ENCODE measurements at places on chromosomes 7 and 10. TPM values are rescaled to one million over a fixed set of nuclear protein-coding genes. Genes with fewer than 3 reads are reported as not detected.

The TMEM236 gene
- 0.31 TPM for total RNA-seq

The BHLHA15 gene
- not detected for total RNA-seq

The FOXI2 gene
- not detected for total RNA-seq

The OR2A12 gene
- not detected for total RNA-seq

The PILRA gene
- 0.51 TPM for total RNA-seq

The PPP1R3A gene
- total RNA-seq: 6.9 TPM

The GIMAP5 gene
- total RNA-seq: not detected

DNA sequence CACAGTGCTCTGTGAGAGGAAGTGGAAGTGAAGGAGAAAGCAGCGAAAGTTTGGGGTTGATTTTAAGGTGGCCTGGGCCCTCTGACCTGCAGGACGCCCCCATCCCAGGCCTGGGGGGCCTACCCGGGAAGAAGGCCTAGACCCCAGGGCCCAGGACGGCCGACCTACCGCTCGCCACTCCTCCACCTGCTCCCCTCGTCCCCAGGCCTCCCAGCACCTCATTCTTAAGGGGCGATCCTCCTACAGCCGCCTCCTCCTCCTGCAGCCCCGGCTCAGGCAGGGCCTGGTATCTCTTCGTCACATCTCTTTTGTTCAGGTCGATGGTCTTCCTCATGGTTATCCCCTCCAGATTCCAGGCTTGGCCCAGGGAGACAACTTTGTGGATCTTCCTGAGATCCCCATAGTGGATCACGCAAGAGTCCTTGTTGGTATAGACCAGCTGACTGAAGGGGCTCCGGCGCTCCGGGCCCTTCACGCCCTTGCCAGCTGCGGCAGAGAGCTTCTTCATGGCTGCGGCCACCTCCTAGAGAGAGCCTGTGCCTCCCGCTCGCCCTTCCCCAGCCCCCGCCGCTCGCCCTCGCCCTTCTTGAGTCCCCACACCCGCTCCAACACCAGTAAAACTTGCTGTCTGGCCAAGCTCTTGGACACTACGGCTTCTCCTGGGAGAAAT, 117.5 kb downstream of the OR13A1 start:
- no peak for DNase-seq

- DNase-seq: no peak
Measured at GRCh38 chr7:76512941-76513816, 2.8 kb downstream of the UPK3B start.

- peak; percentile 32 for DNase-seq
Measured at GRCh38 chr10:124200011-124200410, 106.6 kb upstream of the CHST15 start.

DNA sequence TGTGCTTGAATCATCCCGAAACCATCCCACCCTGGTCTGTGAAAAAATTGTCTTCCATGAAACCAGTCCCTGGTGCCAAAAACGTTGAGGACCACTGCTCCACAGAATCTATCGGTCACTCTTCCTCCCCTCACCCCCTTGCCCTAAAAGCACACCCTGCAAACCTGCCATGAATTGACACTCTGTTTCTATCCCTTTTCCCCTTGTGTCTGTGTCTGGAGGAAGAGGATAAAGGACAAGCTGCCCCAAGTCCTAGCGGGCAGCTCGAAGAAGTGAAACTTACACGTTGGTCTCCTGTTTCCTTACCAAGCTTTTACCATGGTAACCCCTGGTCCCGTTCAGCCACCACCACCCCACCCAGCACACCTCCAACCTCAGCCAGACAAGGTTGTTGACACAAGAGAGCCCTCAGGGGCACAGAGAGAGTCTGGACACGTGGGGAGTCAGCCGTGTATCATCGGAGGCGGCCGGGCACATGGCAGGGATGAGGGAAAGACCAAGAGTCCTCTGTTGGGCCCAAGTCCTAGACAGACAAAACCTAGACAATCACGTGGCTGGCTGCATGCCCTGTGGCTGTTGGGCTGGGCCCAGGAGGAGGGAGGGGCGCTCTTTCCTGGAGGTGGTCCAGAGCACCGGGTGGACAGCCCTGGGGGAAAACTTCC, 784 bp upstream of the SERPINE1 start:
- peak; percentile 75 for DNase-seq

GRCh38 chr7:159103382-159104187, 41.1 kb downstream of the VIPR2 start:
- DNase-seq: no peak

DNA sequence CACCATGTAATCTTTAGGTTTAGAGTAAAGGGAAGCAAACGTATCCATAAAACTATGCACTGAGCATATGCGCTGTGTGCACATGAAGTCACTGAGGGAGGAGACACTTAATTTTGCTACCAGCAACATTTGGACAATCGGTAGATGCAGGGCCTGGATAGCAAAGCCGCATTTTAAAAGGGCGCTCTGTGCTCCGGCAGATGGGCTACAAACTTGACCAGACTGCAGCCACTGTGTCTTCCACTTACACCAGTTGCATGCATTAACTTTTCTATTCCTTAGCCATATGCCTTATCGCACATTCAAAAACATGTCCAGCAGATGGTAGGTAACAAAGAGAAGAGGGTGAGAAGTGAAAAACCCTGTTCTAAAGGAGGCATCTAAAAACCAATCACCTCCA, 18.3 kb downstream of the FAM171A1 start:
- no peak for DNase-seq

GRCh38 chr7:41699516-41699915, 3.4 kb downstream of the INHBA start:
- DNase-seq: peak; percentile 67

GRCh38 chr10:7408291-7409044, 2.4 kb downstream of the SFMBT2 start:
- no peak for DNase-seq

- no peak for DNase-seq
Measured at GRCh38 chr10:27247441-27247840, 6.8 kb upstream of the ACBD5 start.

DNA sequence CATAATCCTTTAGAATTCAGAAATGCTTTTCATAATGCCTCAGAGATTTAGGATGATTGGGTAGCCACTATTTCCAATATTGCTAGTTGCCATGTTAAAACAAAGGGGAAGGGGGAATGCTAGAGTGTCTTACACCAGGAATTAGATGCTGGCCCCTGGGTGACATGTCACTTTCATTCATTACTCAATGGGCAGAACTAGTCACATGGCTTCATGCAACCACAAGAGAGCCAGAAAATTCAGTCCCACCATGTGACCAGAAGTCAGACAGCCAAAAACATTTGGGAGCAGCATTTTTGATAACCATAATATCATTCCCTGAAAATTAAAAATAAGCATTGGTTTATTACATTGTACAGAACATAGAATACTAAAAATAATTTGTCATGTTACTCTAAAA, 81.2 kb downstream of the CREB5 start:
- no peak for DNase-seq

DNA sequence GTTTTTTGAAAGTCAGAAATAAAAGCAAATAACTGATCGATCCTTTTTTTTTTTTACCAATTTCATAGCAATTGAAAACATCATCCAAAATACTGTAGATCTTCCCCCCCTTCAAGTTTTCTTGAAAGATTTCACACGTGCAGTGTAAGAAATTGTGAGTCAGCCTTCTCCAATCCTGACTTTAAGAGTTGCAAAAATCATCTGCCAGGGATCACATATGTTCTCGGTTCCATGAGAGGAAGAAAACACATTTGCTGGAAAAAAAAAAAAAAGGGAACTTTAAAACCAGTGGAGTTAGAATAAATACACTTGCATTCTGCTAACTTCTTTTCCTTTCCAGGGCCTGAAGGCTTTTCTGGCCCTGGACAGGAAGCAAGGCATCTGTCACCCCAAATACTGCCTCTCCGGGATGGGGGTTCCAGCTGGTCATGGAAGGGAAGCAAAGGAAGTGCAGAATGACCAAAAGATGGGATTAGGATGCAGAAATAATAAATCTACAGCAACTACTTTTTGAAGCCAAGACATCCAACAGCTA, 198.4 kb upstream of the KIAA1217 start:
- DNase-seq: no peak

DNA sequence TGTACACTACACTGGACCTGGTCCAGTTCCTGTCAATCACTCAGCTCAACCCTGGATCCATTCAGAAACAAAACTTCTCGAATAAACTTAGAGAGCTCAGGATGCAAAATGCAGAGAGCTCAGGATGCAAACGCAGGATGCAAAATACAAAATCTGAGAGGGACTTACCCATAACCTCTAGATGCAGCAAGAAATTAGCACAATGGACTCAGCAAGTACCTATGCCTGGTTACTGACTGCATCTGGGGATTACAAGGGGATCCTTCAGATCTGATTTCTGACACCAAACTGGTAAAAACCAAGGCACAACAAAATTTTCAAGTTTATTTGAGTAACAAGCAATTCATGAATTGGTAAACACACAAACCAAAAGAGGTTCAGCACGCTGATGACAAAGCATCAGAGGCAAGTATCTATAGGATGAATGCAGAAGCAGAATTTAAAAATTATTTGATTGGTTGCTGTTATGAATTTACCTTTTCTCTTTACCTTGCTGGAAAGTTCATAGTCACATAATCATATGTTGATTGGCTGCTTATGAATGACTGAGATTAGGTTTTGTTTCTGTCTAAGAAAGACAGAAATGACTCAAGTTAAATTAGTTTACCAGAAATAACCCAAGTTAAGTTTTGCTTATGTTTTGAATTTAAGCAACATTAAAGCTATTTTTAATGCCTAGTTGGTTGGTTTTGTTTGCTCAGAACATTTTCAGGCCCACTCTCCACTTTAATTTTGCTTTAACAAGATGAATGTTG, 11.4 kb downstream of the GIMAP6 start:
- DNase-seq: no peak

DNA sequence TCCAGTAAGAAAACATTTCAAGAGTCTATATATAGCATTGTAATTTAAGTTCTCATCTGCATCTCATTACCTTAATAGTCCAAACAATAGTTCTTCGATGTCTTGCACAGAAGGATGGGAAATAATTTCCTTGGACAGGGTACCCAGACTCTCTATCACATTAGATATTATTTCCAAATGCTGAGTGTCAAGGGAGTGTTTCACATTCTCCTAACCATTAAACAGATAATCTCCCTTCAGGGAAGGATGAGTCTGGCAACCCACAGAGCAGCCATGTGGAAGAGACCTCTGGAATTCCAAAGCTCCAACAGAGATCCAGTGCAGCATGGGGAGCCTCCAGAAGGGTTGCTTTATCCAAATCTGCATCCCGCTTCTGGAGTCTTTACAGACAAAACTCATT, 89.6 kb downstream of the FZD1 start:
- DNase-seq: peak; percentile 11

DNA sequence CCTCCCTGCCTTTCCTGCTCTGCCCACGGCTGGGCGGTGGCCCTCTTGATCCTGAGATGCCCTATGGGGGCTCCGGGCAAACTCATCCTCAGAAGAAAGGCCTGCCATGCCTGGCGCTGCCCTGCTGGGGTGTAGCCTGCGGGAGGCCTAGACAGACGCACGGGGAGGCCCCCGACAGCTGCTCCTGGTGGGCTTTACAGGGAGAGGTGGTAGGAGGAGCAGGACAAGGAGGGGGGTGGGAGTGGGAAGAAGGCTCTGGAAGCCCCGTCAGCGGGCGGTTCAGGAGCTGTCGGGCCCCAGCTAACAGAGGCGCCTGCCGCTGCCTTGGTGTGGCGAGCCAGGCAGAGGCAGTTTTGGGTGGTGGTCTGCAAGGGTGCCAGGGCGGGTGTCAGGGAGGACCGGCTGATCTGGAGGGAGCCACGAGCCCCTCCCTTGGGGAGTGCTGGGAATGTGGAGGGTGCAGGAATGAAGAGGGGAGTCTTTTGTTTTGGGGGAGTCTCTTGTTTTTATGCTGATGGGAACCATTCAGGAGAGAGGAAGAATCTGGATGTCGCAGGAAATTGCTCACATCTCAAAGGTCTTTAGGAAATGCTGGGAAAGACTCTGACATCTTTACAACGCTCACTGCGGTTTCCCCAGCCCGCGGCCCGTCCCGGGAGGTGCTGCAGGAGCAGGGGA, 63.5 kb downstream of the CFAP46 start:
- no peak for DNase-seq

GRCh38 chr10:3109633-3110032, 42.3 kb downstream of the PFKP start:
- DNase-seq: no peak

- DNase-seq: no peak
Measured at GRCh38 chr7:150746921-150747320, 9.7 kb downstream of the GIMAP5 start.

- no peak for DNase-seq
Measured at GRCh38 chr7:115153769-115154477, 232.0 kb downstream of the MDFIC start.

GRCh38 chr10:123252779-123253178, 98.6 kb downstream of the BUB3 start:
- no peak for DNase-seq

GRCh38 chr10:30488316-30488715, 54.3 kb downstream of the MAP3K8 start:
- peak; percentile 15 for DNase-seq
